Suprapubic skin (tissue), 4 donors: ENCODE measurements at places on chromosomes 5 and 9.

DNA sequence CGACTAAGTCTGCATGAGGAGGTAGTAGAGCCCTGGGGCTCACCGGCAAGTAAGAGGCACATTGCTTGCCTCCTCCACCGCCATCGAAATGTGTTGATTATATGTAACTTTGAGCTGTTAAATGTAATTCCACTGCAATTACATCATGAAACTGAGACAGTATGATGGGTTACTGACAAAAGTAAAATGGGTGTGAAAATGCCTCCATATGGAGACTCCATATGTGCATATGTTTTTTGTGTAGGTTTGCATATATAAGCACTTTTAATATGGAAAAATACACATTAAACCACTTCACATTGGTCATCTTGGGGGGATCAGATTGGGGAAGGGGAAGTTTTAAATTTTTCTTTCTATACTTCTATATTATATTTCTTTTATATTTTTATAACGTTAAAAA, 29.8 kb downstream of the NFIL3 start:
- no peak for DNase-seq

GRCh38 chr9:75019654-75020053, 8.4 kb downstream of the CARNMT1 start:
- DNase-seq = no peak

GRCh38 chr9:34884747-34885189, 73.3 kb upstream of the PHF24 start:
- DNase-seq = no peak

- no peak for DNase-seq
Measured at GRCh38 chr5:78355561-78355960, 4.9 kb upstream of the SCAMP1 start.

DNA sequence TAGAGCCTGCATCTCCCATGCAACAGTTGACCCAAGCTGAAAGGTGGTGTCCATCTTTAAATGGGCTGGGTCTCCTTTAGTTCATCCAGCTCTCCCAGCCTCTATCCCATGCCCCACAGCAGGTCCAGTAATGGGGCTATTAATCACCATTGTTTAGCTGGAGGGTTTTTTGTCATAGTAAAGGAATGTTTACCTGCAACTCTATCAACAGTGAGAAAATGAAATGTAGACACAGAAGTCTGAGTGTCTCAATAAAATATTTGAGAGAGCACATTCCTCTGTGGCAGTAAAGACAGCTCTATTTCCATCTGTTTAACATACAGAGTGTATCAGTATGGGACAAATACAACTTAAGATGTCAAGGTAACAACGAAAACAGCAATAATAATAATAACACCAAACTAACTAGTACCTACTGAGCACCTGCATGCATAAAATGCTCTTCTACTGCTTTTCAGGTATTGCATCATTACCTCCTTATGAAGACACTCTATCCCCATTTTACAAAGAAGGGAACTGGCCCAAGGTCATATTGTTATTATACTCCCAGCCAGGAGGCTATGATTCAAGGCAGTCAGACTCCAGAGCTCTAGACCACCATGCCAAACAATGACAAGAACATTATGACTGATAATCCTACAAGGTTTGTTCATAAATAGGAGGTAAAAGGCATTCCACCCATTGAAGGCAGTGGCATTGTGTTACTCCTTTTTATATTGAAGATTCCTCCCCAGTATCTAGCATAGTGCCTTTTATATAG, 21.0 kb upstream of the C5orf58 start:
- no peak for DNase-seq

- DNase-seq = no peak
Measured at GRCh38 chr5:96175090-96175489, 213.4 kb upstream of the ELL2 start.
